Fibroblast of skin of abdomen (primary cell): ENCODE measurements at places on chromosomes 2 and 18.

DNA sequence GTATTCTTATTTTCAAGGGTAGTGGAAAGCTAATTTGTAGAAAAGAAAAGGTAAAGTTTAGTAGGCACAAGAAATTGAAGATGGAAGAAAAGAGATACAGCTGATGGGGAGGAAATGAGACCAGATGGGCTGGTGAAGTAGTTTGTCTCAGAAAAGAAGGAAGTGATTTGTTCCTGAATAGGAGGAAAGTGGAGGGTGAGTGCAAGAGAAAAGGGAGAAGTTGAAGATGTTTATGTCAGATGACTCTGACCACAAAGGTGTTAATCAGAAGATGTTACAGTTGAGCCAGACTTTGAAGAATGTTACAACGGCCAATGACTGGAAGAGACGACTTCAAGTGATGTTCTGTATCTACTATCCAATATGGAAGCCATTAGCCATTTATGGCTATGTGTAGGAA lies 21.2 kb downstream of the ZSCAN30 start:
- no peak for DNase-seq

- DNase-seq = no peak
Measured at GRCh38 chr18:47585914-47586313, 334.5 kb upstream of the SKOR2 start.

GRCh38 chr2:189083606-189084005 lies 96.0 kb downstream of the COL5A2 start:
- no peak for DNase-seq

DNA sequence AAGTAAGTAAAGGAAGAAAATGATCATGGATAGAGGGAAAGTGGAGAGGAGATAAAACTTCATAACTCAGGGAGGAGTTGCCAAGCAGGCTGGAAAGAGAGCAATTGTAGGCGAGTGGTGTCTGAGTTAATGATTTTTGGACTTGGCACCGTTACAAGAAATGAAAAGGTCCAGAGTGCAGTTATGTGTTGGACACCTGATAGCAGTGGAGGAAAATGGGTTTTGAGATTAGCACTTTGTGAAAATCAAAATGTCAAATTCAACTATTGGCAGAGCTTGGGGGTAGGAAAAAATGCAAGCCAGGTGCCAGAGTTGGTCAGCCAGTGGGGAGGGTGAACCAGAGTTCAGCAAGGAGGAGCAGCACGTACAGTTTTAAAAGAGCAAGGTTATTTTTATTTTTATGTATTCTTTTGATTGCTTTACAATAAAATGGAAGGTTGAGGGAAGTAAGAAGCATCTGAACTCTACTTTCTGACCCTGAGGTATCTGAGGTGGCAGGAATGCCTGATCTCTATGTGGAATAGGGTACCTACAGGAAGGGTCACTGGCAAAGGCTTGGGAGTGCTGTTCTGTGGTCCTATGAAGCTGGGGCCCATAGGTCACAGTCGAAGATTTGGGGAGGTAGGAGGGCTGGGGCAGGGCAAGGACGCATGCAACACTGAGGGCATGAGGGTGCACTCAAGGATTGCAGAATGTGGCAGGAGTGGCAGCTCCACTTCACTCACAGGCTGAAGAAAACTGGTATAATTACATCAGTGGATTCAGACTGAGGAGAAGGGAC lies 127.5 kb downstream of the CD8B2 start:
- no peak for DNase-seq

GRCh38 chr2:144517866-144518747 lies 1.8 kb downstream of the ZEB2 start:
- no peak for DNase-seq

DNA sequence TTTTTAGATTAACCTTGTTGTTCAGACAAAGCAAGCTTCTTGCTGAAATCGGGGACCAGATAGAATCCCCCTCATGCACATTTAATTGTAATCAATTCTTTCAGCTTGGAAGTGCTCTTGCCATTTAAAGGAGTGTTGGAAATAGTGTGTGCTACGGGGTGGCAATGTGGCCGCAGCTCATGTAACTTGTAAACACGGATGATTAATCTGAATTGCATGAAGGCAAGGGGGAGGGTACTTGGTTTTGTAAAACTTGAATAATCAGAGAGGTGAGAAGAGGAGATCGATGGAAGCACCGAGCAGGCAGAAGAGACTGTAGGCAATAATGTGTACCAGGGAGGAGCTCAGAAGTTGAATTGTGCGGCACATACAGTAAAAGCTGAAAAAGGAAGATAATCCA lies 273.5 kb downstream of the PTGR3 start:
- no peak for DNase-seq

- no peak for DNase-seq
Measured at GRCh38 chr2:56372071-56372656, 188.4 kb downstream of the CCDC85A start.

DNA sequence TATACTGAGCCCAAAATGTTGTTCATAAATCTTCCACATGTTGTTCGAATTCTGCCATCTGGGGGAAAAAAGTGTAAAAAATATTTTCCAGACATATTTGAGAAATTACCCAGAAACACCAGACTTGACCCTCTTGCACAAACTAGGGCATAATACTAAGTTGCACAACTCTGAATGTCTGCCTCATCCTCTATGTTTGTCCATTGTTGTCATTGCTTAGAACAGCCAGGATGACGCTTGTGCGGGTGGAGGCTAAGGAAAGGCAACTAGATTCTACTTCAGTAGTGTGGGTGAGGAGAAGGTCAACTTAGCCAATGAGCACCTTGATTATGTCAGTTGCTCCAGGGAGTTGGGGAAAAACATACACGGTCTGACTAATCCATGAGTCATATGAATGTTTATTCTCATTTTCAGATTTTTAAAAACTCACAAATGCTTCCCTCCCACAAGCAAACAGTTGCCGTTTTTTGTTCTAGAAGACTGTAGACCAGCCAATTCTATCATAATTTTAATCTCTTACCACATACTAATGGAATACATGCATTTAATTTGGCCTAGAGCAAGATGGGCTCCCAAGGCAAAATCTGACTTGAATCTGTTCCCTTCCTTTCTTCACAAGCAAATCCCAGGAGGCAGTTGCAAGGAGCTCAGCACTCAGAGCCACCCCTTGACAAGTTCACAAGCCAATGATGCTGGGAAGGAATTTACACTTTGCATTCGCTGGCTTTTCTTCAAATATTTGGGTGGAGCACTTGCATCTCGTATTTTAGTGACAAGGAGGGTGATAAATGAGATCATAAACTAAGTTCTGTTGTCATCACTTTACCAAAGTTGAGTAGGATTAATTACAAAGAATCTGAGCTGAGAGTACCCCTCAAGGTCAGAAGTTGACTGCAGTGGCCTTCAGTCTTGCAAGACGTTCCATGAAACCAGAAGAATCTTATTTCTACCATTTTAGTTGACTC lies 163.2 kb upstream of the TWIST2 start:
- peak; percentile 95 for DNase-seq

GRCh38 chr2:157890969-157891642 lies 15.0 kb upstream of the ACVR1 start:
- DNase-seq = no peak

DNA sequence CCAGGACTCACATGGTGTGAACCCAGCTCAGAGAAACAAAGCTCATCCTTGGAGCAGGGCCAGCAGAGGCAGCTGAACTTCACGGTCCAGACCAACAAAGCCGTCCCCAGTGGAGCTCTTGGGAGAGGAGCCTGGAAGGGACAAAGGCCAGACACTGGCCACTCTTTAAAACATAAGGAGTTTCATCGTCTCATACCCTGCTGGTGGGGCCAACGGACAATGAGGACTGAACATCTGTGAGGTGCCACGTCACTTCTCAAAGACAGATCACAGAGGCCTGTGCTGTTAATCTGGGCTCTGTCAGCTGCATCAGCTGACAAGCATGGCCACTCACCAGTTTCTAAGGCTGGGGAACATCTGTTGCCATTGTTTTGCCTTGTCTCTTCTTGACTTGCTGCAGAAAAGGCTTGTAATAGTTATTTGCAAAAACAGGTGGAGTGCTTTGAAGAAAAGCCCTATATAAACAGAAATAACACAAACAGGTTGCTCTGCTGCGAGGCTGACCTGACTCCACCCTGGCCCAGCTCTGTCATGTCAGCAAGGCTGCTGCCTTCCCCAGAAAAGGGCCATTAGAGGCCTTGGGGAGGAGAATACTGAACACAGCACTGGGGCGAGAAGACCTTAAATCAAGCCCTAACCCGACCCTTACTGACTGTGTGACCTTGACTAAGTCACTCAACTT lies 68.1 kb upstream of the DAPL1 start:
- DNase-seq = peak; percentile 9

GRCh38 chr2:49003201-49003600 lies 151.1 kb downstream of the FSHR start:
- DNase-seq = peak; percentile 45
